ENCODE measurements at places on chromosomes 5 and 9. TPM values are rescaled to one million over a fixed set of nuclear protein-coding genes. Genes with fewer than 3 reads are reported as not detected.
A peak's percentile ranks its signal among the peaks of the same experiment; 100 is the strongest.

MGAT1 gene
- total RNA-seq, result 65.8 TPM

LECT2 gene
- total RNA-seq, result not detected

DNA sequence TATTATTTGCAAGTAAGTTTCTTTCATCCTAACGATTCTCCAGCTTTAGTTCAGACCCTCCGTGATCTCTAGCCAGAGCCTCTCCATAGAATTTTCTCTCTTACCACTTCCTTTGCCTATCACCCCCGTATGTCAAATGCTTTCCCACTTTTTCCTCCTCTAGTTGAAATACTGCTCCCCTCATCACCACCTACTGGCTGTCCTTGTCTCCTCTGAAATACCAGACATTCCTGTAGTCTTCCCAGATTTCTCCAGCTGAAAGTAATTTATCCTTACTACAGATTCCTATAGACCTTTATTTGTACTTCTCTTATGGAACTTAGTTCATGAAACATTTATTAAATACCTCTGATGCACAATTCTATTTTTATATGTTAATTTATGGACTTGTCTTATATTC, 36.0 kb upstream of the GLIPR2 start:
- no peak for DNase-seq

GRCh38 chr9:109447329-109448076, 50.6 kb downstream of the PTPN3 start:
- no peak for DNase-seq

- DNase-seq, result no peak
Measured at GRCh38 chr5:9089893-9090292, 456.0 kb downstream of the SEMA5A start.

DNA sequence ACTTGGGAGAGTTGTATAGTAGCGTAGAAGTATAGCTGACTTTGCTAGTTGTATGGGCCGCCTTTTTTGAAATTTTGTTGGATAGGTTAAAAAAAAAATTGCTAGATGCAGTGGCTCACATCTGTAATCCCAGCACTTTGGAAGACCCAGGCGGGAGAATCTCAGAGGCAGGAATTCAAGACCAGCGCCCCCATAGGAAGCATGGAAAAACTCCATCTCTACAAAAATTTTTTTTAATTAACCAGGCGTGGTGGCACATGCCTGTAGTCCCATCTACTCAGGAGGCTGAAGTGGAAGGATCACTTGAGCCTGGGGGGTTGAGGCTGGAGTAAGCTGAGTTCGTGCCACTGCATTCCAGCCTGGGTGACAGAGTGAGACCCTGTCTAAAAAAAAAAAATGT, 59.2 kb downstream of the SMC5 start:
- DNase-seq, result no peak

- peak; percentile 54 for DNase-seq
Measured at GRCh38 chr5:1468247-1468612, 23.0 kb upstream of the SLC6A3 start.

BRD8 gene
- 24.2 TPM for total RNA-seq

DNA sequence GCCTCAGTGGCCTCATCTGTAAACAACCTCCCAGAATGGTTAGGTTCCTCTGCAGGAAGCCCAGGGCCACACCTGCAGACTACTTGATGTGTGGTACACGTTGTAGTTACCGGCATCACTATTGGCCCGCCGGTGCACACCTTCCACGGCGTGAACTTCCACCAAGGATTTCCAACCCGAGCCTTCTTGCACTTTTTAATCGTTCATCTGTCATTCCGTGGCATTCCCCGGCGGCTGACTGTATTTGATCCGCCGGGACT, 5.3 kb upstream of the TRIM41 start:
- no peak for DNase-seq

KIF4B gene
- 0.40 TPM for total RNA-seq

DNA sequence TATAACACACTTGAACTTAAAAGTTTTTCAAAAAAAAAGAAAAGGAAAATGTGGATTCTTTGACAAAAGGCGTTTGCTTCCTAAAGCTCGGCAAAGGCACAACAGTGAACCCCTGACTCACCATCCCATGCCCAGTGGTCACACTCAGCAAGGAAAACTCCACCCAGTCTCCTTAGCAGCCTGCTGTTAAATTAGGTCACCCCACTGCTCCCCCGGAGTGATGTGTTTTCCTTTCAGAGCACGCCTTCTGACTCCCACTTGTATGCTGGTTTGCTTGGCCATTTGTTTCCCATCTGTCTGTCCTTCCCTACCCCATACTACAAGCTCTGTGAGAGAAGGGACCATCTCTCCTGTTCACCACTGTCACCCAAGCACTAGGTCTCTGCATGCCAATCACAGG, 23.8 kb downstream of the RETREG1 start:
- DNase-seq, result peak; percentile 24

DNA sequence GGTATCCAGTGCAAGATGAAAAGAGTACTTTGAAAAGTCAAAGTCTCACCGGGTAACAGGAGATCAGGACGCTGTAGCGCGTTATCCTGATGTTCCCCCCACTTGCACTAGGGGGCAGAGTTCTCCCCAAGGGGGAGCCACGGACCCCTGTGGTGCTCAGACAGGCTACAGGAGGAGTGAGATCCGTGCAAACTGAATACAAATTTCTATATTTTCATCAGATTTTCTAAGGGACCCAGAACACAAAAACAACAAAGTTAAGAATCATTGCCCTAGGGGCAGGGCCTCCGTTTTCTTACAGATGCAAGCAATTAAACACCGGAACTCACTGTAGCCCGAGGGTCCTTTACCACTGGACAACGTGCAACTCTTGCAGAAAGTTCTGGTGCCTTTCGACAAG, 2.0 kb downstream of the MYO10 start:
- peak; percentile 82 for DNase-seq

- peak; percentile 75 for DNase-seq
Measured at GRCh38 chr5:140926443-140927227, 536 bp downstream of the PCDHAC1 start.

DNA sequence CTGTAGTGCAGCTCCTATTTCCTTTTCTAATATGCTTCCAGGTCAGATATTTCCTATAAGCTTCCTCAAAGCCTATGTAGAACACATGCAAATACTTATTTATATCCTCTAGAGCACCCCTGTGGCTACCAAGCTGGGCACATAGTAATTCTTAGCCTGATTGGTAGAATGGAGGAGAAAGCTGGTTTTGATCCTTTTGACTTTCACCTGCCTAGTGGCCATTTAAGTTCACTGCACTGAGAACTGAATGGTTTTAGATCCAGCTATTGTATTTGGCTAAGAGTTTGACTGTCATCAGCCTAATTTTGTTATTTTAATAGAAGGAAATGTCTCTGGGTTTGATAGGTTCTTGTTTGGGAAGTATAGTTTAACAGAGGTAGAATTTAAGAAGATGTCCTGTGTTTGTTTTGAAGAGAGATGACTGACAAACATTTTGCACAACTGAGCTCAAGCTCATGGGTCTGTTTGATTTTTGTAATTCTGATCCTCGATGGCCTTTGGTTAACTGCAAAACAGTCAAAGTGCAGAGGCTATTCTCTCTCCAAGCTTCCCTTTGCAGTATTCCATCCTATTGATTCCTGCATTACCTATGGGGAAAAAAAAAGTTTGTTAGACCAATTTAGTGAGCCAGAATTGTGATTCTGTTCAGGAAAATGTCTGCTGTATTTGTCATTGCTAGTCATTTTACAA, 85.4 kb downstream of the KCNN2 start:
- DNase-seq, result peak; percentile 17

- DNase-seq, result no peak
Measured at GRCh38 chr9:97599314-97599846, 33.8 kb downstream of the TSTD2 start.

GRCh38 chr5:95996904-95997723, 35.5 kb upstream of the ELL2 start:
- no peak for DNase-seq

PIK3R1 gene
- 26.4 TPM for total RNA-seq

GRCh38 chr5:134204575-134204974, 21.3 kb downstream of the PPP2CA start:
- DNase-seq, result no peak

DNA sequence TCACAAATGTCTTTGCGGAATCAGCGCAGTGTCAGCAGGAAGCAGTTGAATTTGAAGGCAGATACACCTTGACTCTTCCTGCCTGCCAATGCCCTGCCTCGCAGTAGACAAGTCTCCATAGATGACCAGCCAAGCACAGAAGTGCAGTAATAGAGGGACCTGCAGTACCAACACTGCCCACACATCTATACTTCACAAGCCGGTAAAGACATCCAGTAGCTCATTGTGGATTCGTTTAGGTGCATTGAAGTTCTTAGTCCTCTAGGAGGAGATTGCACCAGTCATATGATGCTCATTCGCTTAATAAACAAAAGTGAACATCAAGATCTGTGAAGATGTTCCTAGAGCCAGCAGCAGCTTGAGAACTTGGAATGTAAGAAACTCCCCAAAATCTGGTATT, 7.1 kb upstream of the IFNA2 start:
- DNase-seq, result peak; percentile 13

RPS14 gene
- 2,980 TPM for total RNA-seq

CCDC180 gene
- total RNA-seq, result 1.6 TPM

BAAT gene
- not detected for total RNA-seq

FAM169A gene
- 1.3 TPM for total RNA-seq

GRCh38 chr5:1706021-1706420, 93.6 kb downstream of the MRPL36 start:
- DNase-seq, result no peak

- DNase-seq, result no peak
Measured at GRCh38 chr5:118371973-118372831, 616.1 kb downstream of the DTWD2 start.

DNA sequence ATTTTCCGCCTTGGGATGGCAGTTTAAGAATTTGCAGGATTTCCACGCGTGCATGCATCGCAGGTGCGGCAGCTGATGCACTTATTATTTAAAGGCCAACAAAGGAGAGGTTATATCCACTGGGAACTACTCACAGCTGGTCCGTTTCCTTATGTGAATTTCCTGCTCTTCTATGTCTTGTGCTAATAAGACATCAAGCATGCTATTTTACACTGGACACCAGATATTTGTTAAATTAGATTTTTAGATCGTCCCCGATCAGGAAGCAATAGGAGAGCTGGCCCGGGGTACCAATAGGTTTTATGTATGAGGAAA, 476 bp upstream of the DTWD2 start:
- DNase-seq, result no peak

- DNase-seq, result no peak
Measured at GRCh38 chr5:42715785-42716184, 40.8 kb upstream of the CCDC152 start.

- DNase-seq, result peak; percentile 87
Measured at GRCh38 chr5:35803191-35803651, 53.5 kb upstream of the IL7R start.

EDIL3 gene
- 0.44 TPM for total RNA-seq

DNA sequence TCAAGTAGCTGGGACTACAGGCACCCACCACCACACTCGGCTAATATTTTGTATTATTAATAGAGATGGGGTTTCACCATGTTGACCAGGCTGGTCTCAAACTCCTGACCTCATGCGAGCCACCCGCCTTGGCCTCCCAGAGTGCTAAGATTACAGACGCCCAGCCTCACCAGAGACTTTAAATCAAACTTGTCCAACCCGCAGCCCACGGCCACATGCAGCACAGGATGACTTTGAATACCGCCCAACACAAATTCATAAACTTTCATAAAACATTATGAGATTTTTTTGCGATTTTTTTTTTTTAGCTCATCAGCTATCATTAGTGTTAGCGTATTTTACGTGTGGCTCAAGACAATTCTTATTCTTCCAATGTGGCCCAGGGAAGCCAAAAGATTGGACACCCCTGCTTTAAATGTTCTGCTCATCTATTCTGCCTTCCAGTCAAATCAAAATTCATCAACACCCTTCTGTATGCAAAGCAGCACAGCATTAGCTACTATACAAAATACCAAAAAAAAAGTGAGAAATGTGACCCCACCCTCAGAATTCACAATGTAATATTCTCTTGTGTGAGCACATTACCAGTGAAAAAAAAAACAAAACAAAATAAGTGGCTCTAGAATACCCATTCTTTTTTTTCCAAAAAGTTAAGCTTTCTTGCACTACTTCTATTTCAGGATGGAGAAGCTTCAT, 42.7 kb upstream of the CDC42SE2 start:
- DNase-seq, result no peak

- DNase-seq, result no peak
Measured at GRCh38 chr5:178467568-178468195, 122.5 kb downstream of the COL23A1 start.
